ENCODE measurements at places on chromosomes 2 and 18.

DNA sequence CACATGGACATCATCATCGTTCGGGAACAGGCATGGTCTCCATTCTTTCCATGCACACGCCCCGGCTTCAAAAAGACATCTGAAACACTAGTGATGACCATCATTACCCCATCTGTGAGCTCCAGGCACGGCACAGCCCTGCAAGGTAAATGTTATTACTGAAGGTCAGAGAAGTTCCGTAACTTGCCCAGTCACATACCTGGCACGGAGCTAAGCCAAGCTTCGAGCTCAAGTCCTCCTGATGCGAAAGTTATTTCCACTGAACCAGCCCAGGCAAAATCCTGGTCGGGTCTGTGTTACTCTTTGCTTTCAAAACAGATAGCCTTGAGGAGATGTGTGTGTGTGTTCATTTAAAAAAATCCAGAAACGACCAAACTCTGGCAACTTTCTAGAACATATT lies 22.8 kb downstream of the FHL2 start:
- no peak for DNase-seq

- no peak for DNase-seq
Measured at GRCh38 chr2:191728750-191729624, 51.1 kb downstream of the NABP1 start.

DNA sequence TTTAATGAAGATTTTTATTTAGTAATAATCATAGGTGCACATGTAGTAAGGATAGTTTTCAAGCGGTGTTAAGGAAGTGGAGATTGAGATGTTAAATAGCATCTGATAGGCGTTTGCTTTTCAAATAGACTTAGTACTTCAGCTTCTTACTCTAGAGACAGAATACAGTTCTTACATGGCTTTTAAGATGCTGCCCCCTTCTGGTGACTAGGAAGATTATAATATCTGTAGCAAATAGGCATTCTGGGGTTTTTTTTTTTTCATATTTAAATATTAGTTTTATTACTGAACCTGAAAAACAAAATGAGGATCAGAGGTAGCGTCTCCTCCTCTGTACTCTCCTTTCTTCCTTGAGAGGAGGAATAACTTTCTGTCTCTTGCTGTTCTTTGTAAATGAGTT lies 100.2 kb downstream of the AGAP1 start:
- DNase-seq, result no peak

GRCh38 chr2:104746299-104746698 lies 107.6 kb upstream of the POU3F3 start:
- no peak for DNase-seq

DNA sequence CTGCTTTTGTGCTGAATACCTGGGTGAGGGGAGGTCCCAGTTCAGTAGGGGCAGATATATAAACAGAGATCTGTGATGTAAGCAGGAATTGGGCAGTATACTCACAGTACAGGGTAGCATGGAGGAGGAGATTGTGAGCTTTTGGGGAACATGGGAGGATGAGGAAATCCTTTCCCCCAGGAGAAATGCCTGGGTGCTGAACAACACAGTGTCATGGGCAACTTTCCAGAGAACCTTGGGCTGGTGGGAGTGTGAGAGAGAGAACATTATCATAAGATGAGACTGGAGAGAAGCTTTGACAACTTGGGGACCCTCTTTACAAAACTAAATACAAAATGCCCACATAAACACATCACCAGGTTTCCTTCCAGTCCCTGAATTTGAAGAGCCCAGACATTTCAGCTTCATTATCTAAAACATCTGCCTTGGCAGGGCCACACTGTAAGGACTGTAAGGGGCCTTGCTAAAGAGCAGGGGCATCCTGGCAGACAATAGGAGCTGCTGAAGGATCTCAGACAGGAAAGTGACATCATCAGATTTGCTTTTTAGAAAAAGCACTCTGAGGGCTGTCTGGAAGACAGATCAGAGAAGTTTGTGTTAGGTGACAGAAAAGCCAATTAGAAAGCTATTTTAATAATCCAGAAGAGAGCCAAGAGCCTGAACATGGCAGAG lies 303.1 kb upstream of the FBXO11 start:
- DNase-seq, result no peak

DNA sequence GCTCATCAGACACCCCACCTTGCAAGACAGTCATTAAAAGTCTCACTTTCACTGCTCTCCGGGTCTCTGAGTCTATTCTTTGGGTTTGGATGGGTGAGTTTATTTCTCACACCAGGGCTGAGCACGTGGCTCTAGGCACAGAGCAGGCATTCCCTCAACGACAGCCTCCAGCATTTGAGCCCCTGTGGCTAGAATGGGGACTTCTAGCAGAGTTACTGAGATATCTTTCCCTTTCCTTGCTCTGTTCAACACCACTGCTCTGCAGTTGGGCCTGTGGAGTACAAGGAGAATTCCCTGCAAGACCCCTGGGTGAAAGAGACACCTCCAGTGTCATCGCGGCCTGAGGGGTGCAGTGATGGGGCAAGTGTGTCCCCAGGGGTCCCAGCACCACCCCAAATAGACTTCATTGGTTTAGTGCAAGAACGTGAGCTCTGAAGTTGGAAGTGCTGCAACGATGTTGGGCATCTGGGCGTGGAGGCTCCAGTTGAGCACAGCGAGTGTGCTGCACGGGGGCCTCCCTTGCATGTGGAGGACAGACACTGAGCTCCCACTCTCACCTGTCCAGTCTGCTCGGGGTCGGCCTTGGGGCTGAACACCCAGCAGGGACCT lies 184.1 kb upstream of the HS6ST1 start:
- DNase-seq, result no peak

DNA sequence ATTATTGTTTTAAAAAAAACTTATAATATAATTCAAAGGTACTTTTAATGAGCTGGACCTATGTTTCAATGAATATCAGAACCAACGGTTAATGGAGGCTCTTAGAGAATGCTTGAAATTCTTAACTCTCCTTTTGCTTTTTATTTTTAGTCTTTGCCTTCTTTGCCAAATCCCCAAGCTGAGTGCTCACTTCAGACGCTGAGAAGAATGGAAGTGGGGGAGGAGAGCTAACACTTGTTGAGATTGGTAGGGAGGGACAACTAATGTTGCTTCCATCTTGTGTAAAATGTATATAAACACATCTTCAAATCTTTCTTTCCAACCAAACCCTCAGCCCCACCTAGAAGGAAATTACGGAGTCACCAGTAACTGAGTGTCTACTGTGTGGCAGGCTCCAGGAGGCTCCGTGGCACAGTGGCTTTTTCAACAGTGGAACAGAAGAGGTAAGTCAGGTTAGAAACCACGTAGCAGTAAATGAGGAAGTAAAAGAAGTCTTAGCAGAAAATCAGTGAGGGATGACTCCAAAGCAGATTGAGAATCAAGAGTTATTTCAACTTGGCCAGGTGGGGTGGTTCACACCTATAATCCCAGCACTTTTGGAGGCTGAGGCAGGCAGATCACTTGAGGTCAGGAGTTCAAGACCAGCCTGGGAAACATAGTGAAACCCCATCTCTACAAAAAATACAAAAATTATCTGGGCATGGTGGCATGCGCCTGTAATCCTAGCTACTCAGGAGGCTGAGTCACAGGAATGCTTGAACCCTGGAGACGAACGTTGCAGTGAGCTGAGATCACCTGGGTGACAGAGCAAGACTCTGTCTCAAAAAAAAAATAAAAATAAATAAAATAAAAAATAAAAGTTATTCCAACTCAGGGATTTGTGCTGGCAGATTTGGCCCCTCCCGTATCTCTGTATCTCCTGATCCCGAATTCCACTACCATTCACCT lies 45.0 kb upstream of the CREB1 start:
- DNase-seq, result no peak

- no peak for DNase-seq
Measured at GRCh38 chr18:58511897-58512581, 116.9 kb downstream of the ALPK2 start.

- no peak for DNase-seq
Measured at GRCh38 chr18:2917259-2918047, 70.6 kb downstream of the EMILIN2 start.

- DNase-seq, result no peak
Measured at GRCh38 chr2:120869036-120869729, 133.5 kb downstream of the GLI2 start.

GRCh38 chr2:239068411-239068810 lies 220.5 kb downstream of the TWIST2 start:
- DNase-seq, result no peak

DNA sequence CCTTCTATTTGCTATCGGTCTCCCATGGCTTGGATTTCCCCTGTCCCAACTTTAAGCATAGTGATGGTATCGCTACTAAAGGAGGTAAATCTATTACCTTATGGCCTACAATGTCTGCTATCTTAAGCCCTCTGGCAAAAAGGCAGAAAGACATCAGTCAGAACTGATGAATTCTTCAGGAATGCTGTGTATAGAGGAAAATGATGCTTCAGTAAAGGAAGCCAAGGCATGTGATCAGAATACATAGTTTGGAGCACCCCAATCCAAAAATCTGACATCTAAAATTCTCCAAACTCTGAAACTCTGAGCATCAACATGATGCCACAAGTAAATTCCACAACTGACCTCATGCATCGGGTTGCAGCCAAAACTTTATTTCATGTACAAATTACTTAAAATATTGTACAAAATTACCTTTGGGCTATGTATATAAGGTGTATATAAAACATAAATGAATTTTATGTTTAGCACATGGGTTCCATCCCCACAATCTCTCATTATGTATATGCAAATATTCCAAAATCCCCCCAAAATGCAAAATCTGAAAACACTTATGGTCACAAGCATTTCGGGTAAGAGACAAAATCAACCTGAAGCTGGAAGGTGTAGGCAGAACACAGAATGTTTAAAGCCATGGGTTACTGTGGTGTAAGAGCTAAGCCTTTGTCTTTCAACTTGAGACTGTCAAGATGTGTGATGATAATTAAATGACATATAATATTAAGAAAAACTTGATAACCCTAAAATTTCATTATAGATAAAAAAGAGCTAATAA lies 66.2 kb downstream of the CUL3 start:
- DNase-seq, result no peak

DNA sequence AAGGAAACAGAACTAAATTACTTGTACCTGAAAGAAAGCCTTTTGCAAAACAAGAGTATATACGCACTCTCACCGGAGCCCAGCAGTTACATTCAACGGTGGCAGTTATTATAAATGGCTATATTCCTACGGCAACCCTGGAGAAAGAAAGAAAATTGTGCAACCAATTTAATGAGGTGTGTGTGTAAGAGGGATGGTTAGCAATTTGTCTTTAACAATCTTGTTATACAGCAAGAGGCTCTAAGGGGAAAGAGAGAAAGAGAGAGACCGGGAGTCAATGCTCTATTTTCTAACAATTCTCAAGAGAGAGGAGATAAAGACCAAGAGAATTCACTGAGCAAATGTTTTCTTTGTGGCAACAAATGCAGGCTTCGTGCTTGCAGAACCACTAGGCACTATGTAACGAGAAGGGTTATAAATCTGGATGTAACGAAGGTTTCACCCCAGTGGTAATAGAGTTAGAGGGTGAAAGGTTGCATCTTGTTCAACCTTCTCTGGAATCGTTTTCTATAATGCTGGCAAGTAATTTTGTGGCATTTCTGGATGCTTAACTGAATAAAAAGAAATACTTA lies 359.1 kb upstream of the SPRED2 start:
- no peak for DNase-seq

GRCh38 chr2:219836647-219837177 lies 209.3 kb downstream of the SLC4A3 start:
- DNase-seq, result no peak

DNA sequence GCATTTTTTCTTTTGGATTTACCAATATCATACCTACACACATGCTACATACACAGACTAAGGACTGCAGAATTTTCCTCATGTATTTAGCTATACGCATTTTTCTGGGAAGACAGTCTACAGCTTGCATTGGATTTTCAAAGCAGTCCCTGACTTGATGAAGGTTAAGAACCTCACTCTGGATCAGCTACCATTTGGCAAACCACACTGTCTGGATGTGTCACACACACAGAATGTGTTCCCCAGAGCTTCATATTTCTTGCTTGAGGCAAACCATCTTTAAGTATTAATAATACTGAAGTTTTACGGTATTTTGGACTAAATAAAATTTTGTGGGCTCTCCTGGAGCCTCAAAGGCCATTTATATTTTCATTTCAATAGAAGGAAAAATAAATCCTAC lies 102.3 kb downstream of the TCF4 start:
- no peak for DNase-seq

DNA sequence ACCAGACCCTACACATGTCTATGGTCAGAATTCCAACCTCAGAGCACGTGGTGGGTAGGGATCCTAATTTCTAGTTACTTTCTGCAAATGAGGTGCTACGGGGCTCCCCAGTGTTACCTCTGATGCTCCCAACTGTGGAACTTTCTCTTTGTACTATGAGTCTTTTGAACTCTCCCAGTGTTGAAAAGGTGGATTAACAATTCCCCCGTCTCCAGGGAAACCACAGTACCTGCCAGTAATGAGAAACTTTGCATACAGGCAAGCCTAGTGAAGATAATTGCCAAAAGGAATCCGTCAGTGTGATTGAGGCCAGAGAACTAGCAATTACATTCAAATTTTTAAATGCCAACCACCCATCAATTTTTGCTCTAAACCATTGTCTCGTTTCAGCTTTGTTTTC lies 129.0 kb upstream of the FOSL2 start:
- DNase-seq, result no peak

- no peak for DNase-seq
Measured at GRCh38 chr2:222362336-222362735, 62.0 kb upstream of the SGPP2 start.

DNA sequence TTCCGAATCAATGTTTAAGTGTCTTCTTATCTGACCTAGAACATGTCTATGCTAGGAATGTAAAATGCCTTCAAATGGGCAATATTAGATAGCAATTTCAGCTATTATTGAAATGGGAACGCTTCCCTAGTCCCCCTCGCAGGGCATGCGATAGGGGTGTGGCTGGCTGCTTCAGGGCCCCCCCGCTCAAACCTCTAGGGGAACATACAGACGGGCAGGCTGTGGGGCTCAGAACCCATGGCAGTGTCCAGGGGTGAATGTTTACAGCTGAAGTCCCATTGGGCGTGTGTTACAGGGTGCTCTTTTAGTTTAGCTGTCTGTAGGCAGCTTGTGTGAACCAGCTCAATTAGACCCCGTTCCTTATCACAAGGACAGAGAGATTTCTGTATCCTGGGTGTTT lies 315.9 kb downstream of the DSEL start:
- DNase-seq, result no peak

- no peak for DNase-seq
Measured at GRCh38 chr2:43426305-43427031, 169.4 kb downstream of the THADA start.

DNA sequence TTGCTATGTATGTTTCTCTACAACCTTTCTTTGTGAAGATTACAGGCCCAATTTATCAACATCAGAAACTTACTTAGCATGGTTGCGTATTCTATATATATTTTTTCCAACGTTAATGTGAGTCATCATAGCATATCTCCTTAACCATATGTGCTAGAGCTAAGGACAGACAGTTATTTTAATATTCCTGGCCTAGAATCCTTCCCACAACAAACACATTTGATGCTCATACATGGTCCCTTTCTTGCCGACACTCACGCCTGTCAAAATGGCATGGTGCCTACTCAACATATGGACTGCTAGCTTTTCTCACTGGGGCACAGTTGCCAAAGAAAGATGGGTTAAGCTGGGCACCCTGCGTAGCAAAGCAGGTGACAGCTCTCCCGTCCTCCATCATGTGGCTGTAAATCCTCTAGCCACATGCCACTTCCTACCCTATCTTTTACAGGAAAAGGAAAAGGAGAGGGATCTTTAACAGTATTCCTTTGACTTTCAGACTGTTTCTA lies 75.2 kb upstream of the GALNT5 start:
- DNase-seq, result no peak

- no peak for DNase-seq
Measured at GRCh38 chr2:200796561-200796960, 15.1 kb upstream of the BZW1 start.
